Activated CD8-positive, alpha-beta memory T cell treated with anti-CD3 and anti-CD28 coated beads for 1 hour (primary cell): ENCODE measurements at places on chromosomes 7 and 10.

DNA sequence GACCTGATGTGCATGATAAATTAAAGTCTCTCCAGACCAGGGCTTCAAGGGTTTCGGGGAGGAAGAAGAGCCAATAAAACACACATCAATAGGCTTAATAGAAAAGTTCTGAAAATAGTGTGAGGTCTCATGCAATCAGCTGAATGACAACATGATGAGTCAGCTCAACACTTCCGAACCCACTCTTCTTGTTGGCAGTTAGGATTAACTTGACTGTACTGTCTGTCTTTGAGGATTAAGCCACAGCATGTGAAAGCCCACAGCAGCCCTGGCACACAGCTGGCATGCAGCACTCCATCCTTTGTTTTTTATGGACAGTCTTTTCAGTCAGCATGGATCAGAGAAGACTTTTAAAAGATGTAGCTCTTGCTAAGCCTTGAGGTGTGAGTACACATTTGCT, 526.9 kb upstream of the VSTM2A start:
- no peak for DNase-seq

DNA sequence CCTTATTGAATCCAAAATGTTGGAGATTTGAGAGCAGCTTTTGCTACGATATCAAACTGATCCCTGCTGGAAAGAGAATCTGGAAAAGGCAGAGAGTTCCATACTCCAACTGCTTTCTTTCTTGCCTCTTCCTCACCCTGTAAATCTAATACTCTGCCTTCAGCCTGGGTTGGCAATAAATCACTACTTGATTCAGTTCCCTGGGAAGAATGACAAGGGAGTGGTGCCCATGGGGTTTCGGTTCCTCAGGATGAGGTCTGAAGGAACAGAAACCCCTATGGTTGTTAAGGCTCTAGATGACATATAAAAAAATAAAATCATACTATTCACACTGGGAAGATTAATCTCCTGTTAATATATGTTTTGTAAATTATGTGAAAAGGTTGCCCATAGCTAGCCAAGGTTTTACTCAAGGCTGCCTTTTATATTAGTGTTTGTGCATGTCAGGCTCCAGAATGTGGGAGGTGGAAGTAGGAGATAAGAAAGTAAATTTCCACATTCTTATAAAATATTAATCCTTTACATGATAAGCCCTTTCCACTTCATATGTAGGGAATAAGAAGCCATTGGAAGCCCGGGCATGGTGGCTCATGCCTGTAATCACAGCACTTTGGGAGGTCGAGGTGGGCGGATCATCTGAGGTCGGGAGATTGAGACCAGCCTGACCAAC, 106.2 kb upstream of the CACNA2D1 start:
- DNase-seq = no peak

- no peak for DNase-seq
These were observed 98.5 kb downstream of the BAMBI start for GRCh38 chr10:28775773-28776172.

DNA sequence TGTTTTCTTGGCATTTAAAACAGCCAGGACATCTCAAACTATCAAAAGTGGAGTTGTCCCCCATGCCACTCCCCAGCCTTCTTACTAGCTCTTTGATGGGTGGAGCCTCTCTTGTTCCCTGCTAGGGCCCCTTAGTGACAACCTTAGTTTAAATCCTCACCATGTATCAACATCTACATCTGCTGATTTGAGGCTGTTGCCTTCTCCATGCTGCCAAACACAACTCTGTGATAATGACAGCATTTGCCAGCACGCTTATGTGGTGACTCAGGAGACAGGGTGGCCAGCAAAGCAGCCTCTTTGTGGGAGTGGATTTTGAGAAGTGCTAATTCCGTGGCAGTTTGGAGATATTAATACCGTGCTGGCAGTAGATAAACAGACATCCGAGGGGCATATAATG, 145.4 kb downstream of the LRRC4 start:
- no peak for DNase-seq

- no peak for DNase-seq
These were observed 595.5 kb downstream of the REEP3 start for GRCh38 chr10:64116707-64117106.

DNA sequence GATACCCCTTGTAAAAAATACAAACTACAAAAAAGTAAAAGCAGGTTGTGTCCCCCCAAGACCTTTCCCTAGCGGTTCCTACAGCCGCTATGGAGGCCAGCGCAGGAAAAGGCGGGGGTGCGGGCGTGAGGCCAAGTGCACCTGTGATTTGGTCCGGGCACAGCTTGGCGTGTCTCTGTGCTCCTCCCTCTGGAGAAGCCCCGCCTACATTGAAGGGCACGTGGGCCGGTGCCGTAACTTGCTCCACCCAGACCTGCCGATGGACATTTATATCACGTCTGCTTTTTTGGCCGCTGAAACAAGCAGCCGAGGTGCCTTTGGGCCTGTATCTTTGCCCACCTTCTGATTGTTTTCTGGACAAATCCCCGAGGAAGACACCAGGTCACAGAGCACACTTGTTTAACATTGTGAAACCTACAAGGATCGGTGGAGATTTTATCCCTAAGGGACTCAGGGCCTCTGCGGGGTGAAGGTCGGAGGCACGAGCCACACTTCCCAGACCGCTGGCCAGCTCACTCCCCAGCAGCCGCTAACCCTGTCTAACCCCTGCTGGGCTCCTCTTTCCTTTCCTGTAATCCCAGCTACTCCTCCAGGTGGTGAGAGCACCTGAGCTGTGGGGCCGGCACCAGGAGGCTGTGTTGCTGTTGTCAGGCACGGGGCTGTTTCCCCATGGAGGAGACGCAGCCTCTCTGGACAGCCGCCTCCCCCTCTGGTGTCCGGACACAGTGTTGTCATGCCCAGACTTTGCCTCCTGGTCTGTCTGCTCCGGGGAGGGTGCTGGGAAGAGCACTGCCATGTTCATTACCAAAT, 18.8 kb upstream of the INPP5A start:
- DNase-seq = no peak

DNA sequence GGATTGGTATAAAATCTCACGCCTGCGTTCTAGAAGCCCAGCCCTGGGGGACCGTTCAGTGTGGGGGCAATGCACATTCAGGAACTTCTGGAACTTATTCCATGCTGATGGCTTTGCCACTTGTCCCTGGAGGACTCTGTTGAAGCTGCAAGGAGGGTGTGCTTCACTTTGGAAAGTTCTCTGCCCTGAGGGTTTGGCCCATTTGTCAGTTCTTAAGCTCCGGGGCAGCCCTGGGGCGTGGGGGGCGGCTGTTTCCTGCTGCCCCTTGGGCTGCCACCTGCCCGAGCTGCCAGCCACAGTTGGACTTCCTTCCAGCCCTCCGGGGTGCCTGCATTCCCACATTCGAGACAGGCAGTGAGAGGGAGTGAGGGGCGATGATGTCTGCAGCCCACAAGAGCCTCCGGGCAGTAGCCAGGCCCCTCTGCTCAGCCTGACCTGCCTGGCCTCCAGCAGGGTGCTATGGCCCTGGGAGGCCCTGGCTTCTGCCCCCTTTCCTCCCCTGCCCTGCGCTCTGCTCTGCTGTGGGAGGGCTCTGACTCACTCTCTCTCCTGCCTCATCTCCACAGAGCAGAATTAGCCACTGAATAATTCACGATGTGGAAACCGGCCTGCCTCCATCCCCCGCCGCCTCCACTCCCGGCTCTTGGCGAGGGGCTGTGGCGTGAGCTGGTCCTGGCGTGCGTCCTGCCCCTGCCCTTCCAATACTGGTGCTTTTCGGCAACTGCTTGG, 1.9 kb downstream of the TTYH3 start:
- no peak for DNase-seq

DNA sequence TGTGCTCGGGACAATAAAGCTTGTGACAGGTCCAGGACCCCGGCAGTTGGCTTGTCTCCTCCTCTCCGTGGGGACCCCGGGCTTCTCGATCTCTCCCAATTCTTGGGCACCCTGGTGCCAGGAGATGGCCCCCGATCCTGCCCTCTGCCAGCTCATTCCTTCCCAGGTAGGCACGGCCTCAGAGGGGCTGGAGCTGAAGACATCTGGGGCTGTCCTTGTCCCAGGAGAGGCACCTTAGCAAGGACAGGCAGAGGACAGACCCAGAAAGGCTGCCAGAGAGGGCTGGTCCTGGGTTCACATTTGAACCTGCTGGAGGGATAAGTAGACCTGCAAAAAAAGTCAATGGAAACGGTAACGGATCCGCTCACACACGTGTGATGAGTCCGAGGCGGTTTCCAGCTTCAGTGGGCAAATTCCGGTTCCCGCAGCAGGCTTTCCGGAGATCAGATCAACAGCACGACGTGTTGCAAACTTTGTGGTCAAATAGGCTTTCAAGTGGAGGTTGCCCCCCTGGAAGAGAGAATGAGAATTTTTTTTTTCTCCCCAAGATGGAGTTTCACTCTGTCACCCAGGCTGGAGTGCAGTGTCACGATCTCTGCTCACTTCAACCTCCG, 47.7 kb upstream of the GTF2IRD1 start:
- no peak for DNase-seq

GRCh38 chr10:130409331-130409730, 273.1 kb downstream of the GLRX3 start:
- DNase-seq = no peak

DNA sequence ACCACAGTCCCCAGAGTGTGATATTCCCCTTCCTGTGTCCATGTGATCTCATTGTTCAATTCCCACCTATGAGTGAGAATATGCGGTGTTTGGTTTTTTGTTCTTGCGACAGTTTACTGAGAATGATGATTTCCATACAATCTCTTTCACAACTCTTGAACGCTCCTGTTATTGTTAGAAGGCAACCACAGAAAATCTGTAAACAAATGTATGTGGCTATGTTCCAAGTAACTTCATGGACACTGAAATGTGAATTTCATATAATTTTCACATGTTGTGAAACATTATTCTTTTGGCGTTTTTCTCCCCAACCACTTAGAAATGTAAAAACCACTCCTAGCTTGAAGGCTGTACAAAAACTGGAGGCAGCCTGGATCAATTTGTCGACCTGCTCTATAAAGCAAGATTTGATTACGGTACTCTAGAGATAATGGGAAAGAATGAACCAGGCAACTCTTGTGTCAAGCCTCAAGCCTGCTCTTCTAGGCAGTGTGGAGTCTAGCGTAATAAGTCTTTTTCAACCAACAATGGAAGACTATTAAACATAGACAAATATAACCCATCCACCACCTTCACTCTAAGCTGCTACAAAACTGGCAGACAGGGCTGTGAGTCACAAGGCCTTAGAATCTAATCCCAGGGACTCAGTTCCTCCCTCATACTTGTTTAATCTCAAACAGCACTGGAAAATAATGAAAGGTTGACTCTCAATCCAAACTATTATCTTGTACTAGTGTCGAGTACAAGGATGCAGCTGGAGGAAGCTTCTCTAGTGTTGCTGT, 22.7 kb downstream of the ARL3 start:
- DNase-seq = no peak

- DNase-seq = no peak
These were observed 18.7 kb upstream of the ATP6V0A4 start for GRCh38 chr7:138816650-138817049.

- no peak for DNase-seq
These were observed 106.6 kb downstream of the RAPGEF5 start for GRCh38 chr7:22250390-22250789.

GRCh38 chr10:21976739-21977138, 26.8 kb downstream of the DNAJC1 start:
- no peak for DNase-seq

- DNase-seq = no peak
These were observed 353.9 kb upstream of the MEOX2 start for GRCh38 chr7:16040346-16040745.

DNA sequence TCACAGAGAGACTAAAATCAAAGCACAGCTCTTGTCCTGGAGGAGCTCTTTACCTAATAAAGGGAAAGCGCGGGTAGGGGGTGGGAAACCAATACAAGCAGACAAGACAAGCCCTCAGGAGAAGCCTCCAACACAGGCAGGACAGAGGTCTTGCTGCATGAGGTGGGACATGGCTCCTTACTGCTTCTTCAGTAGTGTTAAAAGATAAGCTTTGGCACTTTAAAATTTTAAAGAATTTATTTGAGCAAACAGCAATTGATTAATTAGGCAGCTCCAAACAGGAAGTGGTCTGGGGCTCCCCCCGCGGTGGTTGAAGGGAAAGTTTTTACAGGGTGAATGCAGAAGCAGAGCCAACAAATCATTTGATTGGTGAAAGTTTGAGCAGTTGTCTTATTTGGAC, 50.3 kb upstream of the MACC1 start:
- DNase-seq = no peak

GRCh38 chr10:132391676-132392020, 5.4 kb upstream of the PWWP2B start:
- DNase-seq = no peak

- no peak for DNase-seq
These were observed 24.7 kb downstream of the AUTS2 start for GRCh38 chr7:69622960-69623359.

DNA sequence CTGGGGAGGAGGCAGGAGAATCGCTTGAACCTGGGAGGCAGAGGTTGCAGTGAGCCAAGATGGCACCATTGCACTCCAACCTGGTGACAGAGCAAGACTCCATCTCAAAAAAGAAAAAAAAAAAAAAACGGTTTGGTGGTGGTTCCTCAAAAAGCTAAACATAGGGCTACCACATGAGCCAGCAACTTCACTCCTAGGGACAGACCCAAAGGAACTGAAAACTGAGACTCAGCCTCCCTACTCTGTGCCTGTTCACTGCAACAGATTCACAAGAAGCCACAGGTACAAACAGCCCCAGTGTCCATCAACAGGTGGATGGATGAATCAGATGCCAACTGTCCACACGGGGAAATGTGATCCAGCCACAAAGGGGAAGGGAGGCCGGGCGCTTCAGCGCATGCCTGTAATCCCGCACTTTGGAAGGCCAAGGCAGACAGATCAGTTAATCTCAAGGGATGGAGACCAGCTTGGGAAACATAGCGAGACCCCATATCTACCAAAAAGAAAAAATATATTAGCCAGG, 79.1 kb upstream of the TNRC18 start:
- no peak for DNase-seq

DNA sequence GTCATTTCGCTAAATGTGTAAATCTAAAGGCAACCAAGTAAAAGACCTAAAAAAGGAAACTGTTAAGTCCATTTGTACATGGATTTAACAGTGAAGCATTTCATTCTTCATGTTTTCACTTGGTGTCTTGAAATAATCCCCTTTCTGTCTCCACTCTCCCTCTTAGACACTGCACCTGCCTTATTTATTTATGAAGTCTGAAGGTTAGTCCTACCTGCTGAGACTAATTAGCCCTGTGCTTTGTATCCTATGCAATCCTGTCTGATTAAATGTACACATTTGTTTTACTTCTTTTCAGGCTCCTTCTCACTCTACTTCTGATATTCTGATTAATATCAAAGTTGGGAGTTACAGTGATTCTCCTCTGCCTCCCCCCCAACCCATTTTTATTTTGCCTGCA, 1.9 kb upstream of the TCF7L2 start:
- DNase-seq = no peak

GRCh38 chr10:60908031-60908430, 36.0 kb downstream of the RHOBTB1 start:
- no peak for DNase-seq

GRCh38 chr10:113252650-113253618, 299.9 kb upstream of the HABP2 start:
- no peak for DNase-seq
